ENCODE measurements at places on chromosomes 12 and 14. TPM values are rescaled to one million over a fixed set of nuclear protein-coding genes. Genes with fewer than 3 reads are reported as not detected.

DNA sequence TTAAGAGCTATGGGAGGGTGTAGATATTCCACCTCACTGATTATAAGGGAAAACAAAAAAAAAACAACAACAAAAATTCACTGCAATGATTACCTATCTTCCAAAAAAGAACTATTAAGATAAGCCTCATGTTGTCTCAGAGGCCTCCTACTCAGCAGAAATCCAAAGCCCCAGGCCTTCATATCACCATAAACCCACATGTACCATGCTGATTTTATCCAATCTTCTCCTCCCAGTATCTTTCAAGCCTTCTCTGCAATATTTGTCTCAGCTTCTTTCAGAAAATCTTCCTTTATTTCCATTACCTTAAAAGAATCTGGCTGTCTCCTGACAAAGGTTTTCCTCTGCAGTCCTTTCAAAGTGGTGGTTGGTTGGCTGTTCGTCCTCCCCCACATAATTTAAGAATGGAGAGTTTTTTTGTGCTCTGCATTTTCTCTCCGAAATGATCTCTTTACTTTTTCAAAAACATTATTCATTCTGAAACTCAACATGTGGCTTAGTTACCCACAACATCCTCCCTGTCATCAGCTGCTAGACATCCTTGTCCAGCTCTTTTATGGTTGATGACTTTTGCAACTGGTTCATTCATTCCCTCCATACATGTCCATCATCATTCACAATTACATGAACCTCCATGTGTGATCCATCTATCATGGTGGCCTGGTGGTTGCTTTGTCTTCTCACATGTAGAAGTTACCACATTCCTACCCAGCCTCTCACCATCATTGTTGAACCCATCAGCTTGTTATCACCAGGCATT is 2.9 kb upstream of the EPYC start:
- DNase-seq: no peak

Gene LYSET
- total RNA-seq: 8.2 TPM

GRCh38 chr14:36315159-36315853 is 5.1 kb downstream of the MBIP start:
- DNase-seq: no peak

DNA sequence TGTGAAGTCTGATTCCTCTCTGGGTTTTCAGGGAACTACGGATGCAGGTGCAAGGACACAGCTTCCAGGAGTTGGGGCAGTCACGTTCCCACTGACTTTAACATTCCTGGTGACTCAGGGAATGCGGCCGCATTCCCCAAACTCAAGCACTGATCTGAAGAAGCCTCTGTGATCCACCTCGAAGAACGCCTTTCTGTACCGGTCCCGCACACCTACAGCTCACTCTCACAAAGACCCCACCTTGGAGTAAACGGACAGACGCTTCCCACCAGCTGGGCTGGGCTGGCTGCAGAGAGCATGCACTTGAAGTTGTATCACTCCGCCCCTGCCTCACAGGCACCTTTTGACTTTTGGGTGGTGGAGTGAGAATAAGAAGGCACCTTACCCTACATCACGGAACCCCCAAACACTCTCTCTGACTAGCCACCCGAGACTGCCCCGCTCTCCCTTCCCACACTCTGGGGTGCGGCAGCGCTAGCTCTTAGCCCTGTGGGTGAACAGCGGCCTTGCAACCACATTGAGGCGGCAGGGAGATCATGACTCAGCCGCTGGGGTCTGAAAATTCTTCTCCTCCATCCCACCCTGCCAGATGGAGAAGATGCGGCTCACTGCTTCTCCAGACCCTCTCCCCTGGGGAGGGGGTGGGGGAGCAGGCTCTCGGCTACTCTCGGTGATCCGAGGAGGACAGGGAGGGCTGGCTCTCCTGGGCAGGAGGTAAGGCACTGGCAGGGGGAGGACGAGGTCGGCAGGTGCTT is 23.7 kb upstream of the HDAC7 start:
- DNase-seq: no peak

- no peak for DNase-seq
Measured at GRCh38 chr12:53990311-53991076, 5.5 kb downstream of the HOXC10 start.

Gene PRH2
- total RNA-seq: not detected

- DNase-seq: no peak
Measured at GRCh38 chr12:130337488-130338303, at the start of gene PIWIL1. TSS of gene PIWIL1 (plus strand) at chr12:130337887. CDS start at chr12:130342592, 4,705 bp downstream.

Gene IL31
- total RNA-seq: not detected

- DNase-seq: no peak
Measured at GRCh38 chr12:51883295-51883694, 4.6 kb upstream of the ANKRD33 start.

Gene HOTAIR
- total RNA-seq: 0.79 TPM

Gene STYK1
- 0.39 TPM for total RNA-seq

GRCh38 chr14:73786636-73787485 is 64.8 kb upstream of the PTGR2 start:
- DNase-seq: peak; percentile 25

Gene CHURC1
- 42.1 TPM for total RNA-seq

GRCh38 chr12:121804417-121805111 is 755 bp downstream of the SETD1B start:
- DNase-seq: no peak

- DNase-seq: no peak
Measured at GRCh38 chr14:24439830-24440605, 2.6 kb downstream of the SDR39U1 start.

Gene CARMIL3
- 0.69 TPM for total RNA-seq

DNA sequence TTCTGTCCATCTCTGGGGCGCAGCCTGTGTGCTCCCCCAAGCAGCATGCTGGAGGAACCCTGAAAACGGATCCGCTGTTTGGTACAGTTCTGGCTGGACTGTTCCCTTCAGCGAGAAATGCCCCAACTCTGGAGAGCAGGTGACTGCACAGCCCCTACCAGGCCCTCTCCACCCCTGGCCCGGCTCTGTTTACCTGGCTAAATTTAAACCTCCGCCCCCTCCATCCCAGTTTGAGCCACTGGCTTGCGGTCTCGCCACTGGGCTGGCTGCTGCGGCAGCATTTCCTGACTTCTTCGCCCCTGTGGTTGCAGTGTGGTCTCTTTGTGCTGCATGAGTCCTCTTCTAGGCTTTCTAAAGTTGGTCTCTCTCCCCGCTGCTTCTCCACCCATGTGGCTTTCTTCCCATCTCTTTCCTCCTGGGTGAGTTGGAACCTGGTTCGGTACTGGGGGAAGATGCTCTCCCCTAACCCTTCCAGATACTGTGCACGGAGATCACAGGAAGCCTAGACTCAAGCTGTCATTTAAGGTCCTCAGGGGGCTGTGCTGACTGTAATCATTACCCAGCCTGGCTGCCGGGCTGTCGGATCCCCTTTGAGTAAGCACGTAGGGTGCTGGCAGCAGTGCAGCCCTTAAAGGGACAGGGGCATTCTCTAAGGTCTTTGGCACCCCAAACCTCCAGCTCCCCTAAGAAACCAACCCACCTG is 60.6 kb downstream of the FBXL14 start:
- no peak for DNase-seq

- DNase-seq: no peak
Measured at GRCh38 chr14:101494826-101495225, 66.5 kb upstream of the DIO3 start.

GRCh38 chr14:33959692-33960151 is 8.8 kb upstream of the EGLN3 start:
- no peak for DNase-seq

DNA sequence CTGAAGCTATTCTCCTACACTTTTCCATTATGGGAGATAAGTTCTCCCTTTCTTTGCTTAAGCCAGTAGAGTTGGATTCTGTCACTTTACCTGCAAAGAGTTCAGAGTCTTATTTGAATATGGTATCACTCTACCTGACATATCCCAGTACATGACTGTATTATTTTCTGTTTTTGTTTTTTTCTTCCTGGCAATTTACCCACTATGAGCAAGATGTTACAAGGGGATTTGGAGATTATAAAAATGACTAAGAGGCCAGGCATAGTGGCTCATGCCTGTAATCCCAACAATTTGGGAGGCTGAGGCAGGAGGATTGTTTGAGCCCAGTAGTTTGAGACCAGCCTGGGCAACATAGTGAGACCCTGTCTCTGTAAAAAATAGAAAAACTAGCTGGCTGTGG is 46.4 kb upstream of the CHST11 start:
- DNase-seq: no peak

DNA sequence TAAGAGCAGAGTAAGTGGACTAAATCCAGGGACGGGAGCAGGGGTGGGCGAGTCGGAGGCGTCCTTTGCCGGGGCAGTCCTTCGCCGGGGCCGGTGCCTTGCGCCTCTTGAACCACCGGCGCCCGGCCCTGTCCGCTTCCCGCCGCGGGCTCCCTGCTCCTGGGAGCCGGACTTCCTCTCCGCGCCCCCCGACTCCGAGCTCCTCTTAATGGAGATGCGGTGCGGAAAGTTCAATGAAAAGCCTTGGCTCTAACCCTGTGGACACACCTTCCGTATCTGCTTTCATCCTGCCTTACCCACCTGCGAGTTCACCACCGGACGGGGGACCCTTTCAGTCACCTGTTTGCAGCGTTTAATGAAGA is 412 bp downstream of the FGFR1OP2 start:
- no peak for DNase-seq

- no peak for DNase-seq
Measured at GRCh38 chr14:24056800-24057184, 5.0 kb downstream of the CARMIL3 start.

Gene KRT85
- total RNA-seq: 98.6 TPM

DNA sequence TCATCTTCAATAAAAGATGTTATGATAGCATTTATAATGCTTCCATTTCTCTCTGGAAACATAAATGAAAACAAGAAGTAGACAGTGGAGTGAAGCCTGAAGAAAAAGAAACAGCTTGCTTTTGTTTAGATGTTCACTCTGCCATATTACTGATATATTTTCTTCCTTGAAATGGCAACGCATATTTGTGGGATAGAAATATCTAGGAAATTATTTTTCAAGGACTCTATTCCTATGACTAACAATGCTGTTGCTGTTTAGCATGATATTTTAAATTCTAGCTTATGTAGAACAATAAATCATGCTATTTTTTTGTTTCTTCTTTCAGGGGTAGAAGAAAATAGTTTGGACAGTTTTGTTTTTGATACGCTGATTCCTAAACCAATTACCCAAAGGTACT is 359.0 kb downstream of the NAV3 start:
- no peak for DNase-seq

DNA sequence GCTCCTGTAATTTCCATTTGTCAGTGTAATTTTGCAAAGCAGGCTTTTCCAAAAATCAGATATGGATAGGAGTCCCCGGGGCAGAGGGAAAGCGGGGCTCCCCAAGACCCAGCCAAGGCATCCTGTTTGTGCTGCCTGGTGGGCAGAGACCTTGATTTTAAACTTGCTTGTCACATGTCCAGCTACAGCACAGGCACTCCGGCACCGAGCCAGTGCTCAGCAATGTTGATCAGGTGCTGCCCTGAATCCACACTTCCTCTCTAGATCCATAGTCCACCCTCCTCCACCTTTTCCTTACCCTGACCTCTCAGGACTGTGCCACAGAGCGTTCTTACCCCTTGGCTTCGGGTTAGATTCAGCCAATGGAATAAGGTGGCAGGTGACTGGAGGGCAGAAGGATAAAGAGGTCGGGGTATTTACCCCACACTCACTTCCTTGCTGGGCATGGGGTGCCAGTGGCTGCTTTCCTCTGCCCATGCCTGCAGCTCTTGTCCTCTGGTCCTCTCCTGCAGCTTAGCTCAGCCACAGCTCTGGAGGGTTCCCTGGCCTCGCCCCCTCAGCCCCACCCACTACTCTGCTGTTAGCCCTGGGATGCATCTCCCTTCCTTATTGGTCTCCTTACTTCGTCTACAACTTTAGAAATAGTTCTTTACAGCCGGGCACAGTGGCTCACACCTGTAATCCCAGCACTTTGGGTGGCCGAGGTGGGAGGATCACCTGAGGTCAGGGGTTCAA is 80.1 kb downstream of the IRF2BPL start:
- no peak for DNase-seq

Data from skin of body (tissue), 3 donors.